ENCODE measurements at places on chromosomes 7 and 10.

DNA sequence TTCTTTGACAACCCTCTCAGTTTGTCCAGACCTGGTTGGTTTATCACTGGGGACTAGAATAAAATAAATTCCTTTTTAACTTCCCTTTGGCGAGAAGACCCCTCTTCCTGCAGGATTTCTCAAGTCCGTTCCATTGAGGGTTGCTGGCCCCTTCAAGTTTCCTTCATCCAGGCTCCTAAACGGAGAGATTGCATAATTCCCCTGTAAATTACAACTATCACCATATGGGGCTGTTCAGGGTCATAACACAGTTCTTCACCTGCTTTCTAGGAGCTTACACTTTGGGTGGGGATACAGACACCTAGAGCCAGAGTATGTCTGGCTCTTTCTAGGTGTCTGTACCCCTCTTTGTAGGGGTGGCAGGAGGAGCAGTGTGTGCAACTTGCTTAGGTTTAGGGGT is 3.3 kb upstream of the COPS6 start:
- no peak for DNase-seq

DNA sequence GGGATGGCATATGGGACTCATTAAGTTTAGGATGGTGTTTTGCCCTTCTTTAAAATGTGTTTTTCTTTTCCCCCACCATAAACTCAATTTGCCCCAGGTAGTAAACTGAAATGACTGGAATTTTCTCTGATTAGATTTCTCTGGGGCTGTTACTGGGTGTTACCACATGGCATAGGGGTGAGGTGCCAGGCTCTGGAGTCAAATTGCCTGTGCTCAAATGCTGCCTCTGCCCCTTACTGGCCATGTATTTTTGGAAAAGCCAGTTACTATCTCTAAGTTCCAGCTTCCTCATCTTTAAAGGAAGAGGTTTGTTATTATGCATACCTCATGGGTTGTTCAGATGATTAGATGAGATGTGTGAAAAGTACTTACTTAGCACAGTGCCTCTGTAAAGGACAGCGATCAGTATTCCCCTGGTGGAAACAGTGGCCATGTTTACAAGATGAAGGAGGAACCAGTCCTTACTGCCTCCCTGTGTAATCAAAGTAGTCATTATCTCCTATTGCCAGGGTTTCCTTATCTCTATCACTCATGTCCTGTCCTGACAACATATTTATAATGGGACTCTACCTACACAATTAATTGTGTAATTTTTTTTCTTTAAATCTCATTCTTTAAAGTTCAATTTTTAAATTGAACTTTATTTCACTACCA is 352.0 kb downstream of the KCNMA1 start:
- no peak for DNase-seq

DNA sequence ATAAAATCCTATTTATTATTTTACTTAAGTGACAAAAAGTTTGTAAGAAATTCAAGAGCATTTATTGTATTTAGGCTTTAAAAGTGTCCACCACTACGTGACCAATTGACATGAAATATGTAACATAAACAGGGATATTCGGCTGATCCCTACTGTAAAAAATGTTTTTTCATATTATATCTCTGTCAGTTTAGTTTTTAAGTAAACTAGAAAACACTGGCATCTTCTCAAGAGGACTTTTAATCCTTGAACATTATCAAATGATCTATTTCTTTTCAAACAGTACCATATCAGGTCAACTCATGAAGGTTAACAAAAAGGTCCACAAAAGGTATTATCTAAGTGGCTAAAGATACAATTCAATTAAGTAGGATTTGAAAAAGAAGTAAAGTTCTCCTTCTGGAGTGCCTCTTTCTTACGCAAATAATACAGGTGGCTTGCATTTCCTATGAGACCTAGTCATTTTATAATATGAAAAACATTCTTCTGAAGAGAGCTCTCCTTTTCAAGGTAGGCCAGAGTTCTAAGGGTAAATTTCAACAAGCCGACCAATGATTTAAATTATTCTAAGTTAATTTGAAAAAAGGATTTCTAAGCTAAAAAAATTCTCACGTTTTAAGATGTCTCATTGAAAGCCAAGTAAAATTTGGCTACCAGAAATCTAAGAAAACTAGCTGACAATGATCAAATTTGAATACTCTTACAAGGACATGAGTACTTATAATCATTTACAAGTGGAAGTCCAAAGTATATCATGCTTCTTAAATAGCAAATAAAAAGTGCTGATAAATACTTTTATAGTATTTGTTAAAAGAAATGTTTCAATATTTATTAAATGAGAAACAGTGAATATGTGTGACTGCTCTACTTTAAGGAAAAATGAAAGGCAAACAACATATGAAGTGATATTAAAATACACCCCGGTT is 133.5 kb downstream of the NRBF2 start:
- DNase-seq, result no peak

GRCh38 chr7:95047291-95047690 is 139.9 kb downstream of the PPP1R9A start:
- DNase-seq, result no peak

DNA sequence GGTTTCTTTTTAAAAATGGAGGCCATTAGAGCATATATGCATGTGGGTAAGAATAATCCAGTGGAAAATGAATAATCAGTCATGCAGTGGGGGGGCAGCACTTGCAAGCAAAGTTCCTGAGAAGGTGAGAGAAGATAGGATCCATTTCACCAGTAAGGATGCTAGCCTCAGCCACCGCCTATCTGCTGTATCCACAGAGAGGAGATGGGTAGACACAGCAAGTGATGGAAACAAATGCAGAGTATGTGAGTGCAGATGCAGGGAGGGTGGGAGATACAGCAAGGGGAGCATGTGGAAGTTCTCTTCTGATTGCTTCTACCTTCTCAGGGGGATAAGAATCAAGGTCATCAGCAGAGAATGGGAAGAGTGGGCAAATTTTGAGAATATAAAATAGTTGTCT is 171.4 kb upstream of the PDE1C start:
- DNase-seq, result no peak

- no peak for DNase-seq
Observed at GRCh38 chr10:36048236-36048635, 406.1 kb upstream of the FZD8 start.

GRCh38 chr7:50953820-50954219 is 171.1 kb upstream of the GRB10 start:
- DNase-seq, result no peak

GRCh38 chr10:59234816-59235429 is 58.5 kb downstream of the PHYHIPL start:
- peak; percentile 25 for DNase-seq

All from GM03348 (cell line).